ENCODE measurements at places on chromosomes 3 and 15.

DNA sequence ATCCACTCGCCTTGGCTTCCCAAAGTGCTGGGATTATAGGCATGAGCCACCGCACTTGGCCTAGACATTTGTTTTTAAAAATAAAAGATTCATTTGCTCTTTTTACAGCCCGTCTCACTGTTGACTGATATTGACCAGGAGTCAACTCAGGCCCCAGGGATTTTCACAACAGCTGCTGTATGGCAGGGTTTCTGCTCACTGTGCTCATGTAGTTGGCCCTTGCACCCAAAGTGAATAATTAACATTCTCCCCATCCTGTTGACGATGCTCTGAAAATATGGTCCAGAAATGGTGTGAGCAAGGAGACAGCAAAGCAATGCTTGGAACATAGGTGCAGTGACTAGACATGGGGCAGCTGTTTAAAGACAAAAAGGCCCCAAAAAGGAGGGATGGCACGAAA, 2.9 kb upstream of the CCR5 start:
- no peak for DNase-seq

GRCh38 chr3:151766454-151766853, 32.7 kb downstream of the AADACL2 start:
- DNase-seq: peak; percentile 71

GRCh38 chr3:132083583-132084279, 48.9 kb upstream of the CPNE4 start:
- DNase-seq: peak; percentile 85

DNA sequence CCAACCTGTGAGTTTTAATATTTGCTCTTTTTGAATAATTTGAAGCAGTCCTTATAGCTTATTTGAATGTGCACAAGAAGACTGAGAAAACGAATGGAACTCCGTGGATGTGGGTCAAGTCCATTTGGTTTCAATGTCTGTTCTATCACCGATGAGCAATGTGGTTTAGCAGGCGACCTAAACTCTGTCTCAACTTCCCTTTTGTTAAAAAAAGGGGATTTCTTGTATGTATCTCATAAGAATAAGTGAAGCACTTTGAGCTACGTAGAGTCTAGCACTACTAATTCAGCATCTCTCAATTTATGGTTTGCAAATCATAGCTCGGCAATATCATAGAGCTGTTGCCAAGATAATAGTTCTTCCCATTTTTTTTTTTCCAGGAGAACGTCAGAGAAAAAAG, 4.6 kb upstream of the SKIL start:
- no peak for DNase-seq

- DNase-seq: no peak
Observed at GRCh38 chr15:51443282-51443914, 101.9 kb downstream of the GLDN start.

DNA sequence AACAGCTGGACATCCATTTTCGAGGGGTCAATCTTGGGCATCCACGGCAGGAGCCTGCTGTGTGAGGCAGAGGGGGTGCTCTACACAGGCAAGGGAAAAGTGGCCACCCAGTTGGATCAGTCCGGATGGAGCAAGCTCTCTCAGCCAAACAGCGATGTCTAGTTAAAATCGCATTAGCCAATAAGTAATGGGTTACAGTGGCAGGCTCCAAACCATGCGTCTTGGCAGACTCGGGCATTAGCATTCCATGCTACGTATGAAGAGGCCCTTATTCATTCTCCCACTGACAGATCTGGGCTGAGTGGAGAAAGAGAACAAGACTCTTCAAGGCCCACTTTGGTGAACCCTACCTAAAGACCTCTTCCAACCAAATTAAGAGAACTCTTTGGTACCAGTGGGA, 49.3 kb downstream of the CCNB2 start:
- no peak for DNase-seq

GRCh38 chr3:148962513-148962912, 28.8 kb upstream of the GYG1 start:
- DNase-seq: peak; percentile 64

DNA sequence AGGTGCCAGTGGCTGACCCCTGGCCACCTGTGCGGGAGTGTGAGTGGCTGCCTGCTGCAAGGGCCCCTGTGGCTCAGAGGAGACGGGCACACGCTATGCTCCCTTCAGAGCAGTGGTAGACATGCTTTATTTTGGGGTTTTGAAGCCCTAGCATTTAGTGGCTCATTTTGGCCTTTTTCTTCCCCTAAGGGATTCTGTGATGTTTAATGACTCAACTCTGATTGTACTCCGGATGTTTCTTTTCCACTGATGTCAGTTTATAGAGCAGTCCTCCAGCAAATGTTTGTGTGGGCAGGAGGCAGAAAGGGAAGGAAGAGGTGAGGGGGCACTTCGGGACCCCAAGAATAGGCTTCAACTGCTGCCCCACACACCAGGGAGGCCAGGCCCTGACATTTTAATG, 288.9 kb upstream of the C2CD4B start:
- DNase-seq: no peak

- no peak for DNase-seq
Observed at GRCh38 chr15:101323793-101324523, 28.9 kb upstream of the SNRPA1 start.

DNA sequence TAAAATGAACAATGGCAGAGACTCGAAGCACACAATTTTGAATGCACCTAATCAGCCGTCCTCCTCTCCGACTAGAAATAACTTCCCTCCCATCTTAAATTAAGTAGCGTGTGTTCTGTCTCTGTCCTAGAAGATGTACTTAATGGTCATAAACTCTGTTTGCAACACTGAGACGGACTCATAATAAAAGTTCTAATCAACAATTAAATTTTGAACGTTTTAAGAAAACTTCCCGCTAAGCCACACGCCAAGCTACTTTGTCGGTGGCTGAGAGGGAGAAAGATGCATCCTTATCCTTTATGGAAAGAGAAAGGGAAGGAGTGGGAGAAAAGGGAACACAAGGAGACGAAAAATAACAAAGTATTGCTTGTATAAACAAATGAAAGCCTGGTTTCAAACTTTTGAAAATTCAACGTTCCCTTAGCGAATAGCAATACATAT, 989 bp downstream of the GNB4 start:
- no peak for DNase-seq

GRCh38 chr3:168968609-168969008, 694.9 kb downstream of the MECOM start:
- no peak for DNase-seq

GRCh38 chr3:10869460-10869859, 53.4 kb downstream of the SLC6A11 start:
- DNase-seq: no peak

GRCh38 chr15:58139276-58139988, 1.3 kb downstream of the AQP9 start:
- no peak for DNase-seq

DNA sequence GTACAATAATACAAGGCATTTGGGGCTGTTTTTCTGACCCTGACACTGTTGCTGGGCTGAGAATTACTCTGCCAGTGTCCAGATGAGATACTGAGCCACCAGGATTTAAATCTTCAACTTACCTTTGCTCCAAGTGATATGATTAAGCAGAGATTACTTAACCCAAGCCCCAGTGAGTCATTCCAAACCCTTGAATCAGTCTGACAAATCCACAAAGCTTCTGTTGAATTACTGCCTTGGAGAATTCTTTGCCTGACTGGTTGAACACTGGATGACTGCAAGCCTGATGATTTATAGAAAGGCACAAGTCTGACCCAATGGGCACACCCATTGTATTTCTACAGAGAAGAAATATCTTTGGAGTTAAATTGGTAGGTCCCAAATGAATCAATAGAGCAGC, 88.2 kb upstream of the TSC22D2 start:
- DNase-seq: no peak

GRCh38 chr3:171980578-171981270, 58.7 kb upstream of the FNDC3B start:
- no peak for DNase-seq

GRCh38 chr3:39282057-39282456, 2.2 kb upstream of the CX3CR1 start:
- no peak for DNase-seq

DNA sequence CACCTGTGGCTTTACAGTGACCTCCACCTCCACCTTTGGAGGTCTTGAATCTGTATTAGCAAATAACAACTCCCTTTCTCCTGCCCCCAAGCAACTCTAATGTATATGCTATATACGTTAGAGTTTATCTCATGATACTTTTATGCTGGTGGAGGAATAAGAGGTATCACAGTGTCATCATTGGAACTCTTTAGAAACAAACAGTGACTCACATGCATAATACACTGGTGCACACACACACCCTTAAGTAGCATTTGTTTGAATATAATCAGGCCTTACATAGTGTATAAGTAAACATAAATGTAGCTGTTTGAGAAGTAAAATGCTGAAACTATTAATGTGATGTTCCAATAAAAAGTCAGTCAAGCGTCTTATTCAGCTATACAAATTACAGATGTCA, 280.2 kb upstream of the C2CD4B start:
- DNase-seq: no peak

DNA sequence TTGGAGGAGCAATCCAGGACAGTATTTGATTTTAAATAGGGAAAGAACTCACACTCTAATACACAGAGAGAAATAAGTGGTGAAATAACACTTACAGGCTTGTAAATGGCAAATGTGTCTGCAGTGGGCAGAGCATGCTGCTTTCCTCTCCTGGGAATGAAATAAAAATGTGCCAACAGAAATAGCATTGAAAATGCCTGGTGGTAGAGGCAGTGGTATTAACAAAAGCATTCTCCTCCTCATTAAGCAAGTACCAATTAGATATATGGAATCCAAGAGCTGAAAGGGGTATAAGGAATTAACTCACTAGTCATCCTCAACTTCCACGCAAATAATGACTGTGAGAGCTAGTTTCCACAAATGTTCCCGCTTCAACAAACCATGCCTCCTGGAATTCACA, 364.1 kb upstream of the KCNMB2 start:
- no peak for DNase-seq

DNA sequence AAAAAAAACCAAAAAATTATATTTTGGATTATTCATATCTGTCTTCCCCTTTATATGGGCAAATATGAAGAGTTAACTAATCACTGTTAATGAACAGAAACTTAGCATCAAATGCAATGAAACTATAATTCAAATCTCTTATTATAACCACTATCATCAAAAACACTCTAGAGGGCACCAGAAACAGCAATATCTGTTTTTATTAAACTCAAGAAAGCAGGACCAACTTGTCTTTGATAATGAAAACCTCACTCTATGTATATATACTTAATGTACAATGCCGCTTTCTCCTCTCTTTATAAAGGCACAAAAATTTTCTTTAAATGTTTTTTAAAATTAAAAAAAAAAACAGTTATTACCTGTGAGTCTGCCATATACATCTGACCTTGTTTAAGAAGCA, 92.7 kb downstream of the UACA start:
- DNase-seq: no peak

Data from pulmonary artery endothelial cell (primary cell).